NCI-H526 treated with DMSO at 0.1 percent for 48 hours (cell line): ENCODE measurements at places on chromosomes 2 and 18.

DNA sequence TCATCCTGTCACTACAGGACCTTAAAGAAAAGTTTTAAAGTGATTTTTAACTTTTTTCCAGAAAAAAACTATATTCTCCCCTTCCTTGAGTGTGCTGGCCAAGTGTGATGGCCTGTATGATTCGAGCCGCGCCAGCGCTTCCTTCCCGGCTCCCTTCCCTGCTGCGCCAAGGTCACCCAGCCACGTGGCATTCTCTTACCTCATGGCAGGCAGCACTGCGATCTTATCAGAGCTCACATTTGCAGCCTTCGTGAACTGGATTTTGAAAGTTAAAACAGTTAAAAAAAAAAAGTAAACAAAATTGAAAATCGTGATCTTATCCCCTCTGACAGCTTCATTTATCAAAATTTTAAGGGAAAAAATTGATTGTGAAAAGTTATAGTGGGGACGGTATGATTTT lies 279.8 kb downstream of the PTGR3 start:
- DNase-seq, result no peak

- no peak for DNase-seq
Measured at GRCh38 chr2:178512484-178512883, 32.2 kb downstream of the PLEKHA3 start.

DNA sequence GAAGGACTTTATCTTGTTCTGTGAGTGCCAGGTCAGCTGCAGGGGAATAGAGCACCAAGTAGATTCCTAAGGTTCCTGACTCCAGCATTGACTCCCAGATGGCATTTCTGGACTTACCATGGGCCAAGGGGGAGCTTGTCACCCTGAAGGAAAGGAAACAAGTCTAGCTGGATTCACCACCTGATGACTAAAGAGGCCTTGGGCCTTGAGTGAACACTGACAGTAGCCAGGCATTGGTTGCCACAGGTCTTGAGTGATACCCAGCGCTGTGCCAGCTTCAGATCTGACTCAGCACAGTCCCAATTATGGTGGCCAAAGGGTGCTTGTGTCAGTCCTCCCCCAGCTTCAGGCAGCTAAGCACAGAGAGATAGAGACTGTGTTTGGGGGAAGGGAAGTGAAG lies 40.1 kb upstream of the CAPN13 start:
- no peak for DNase-seq

GRCh38 chr2:54332386-54332785 lies 76.4 kb upstream of the TSPYL6 start:
- no peak for DNase-seq
